ENCODE measurements at places on chromosomes 4 and X.
A peak's percentile ranks its signal among the peaks of the same experiment; 100 is the strongest.

GRCh38 chr4:176671532-176671931 is 121.2 kb downstream of the VEGFC start:
- DNase-seq, result no peak

DNA sequence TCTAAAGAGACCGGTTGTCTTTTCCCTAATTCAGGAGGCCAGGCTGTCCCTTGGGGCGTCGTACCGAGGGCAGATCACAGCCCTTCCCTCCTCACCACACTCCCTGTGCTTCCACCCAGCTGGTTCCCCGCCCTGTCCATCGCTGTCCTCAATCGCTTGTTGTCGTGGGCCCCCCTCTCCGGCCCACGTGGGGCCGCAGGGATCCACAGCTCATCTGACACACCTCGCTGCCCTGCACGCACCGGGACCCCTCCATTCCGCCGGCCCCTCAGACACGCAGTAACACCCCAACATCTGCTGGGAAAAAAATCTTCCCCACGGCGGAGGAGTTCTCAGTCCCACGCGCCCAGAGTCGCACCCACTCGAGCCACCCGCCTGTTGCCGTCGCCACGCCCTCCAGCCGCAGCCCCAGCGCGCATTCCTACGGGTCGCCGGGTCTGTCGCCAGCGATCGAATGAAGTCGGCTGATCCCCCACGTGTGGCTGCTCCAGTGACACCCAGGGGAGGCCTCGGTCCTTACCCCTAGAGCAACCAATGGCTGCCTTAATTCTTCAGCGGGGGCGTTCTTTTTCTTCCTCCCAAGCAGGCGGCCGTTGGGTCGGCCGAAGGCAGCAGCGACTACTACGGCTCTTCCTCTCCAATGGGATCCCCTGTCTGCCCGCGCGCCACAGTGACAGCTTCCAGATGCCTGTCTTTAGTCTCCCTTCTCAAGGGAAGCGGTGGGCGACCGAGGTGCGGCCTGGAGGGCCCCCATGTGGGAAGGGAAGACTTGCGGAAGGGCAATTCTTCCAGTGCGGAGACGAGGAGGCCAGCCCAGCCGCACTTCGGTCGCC is 893 bp upstream of the SEPTIN11 start:
- peak; percentile 86 for DNase-seq

- peak; percentile 90 for DNase-seq
These were observed 32.3 kb upstream of the CXCL8 start for GRCh38 chr4:73707918-73708577.

DNA sequence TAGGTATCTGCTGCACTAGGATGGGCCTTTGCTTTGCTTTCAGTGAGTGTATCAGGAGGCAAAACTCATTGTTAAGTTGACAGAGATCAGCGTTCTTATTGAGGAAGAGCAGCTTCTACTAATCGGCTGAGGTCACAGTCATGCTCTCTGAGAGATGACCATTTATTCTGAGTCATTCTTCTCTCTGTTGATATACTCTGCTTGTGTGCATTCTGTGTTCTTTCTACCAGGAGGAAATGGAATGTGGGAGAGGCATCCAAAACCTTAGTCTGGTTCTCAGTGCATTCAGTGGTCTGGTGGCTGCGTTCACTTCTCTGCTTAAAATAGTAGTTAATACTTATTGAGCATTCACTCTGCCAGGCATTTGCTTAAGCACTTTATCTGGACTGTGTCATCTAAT is 66.2 kb downstream of the RRAGB start:
- DNase-seq, result no peak
